ENCODE measurements at places on chromosomes 7 and 10. TPM values are rescaled to one million over a fixed set of nuclear protein-coding genes. Genes with fewer than 3 reads are reported as not detected.

DNA sequence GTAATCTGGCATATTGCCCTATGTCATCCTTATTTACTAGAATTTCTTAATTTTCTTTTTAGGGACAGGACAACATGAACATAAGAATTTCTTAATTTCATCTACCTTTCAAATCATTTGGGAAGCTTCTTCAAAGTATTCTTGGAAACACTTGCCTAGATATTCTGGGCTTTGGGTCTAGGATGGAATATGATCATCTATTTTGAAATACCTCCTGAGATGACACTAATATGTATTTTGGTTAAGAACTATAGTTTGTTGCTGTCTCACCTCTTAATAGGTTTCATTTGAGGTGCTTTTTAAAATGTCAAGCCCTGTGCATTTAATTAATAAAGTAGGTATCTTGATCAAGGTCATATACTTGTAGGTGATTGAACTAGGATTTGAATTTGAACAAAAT, 49.1 kb downstream of the SEPTIN7 start:
- no peak for DNase-seq

DNA sequence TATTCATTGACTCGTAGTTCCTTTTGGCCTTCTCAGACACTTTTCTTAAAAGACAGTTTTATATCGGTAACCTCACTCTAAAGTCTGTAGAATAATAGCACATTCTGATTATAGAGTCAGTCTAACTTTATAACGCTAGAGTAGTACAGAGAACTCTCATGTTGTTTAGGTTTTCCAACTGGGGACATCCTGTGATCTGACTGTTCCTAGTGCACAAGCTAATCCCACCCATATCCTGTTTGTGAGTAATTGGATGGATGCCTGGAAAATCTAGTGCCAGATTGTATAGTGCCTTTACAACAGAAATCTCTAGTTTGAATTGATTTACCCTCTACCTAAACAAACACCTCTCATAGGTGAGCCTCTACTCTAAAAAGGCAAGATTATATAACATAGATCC, 107.4 kb downstream of the ZEB1 start:
- DNase-seq, result peak; percentile 91

DNA sequence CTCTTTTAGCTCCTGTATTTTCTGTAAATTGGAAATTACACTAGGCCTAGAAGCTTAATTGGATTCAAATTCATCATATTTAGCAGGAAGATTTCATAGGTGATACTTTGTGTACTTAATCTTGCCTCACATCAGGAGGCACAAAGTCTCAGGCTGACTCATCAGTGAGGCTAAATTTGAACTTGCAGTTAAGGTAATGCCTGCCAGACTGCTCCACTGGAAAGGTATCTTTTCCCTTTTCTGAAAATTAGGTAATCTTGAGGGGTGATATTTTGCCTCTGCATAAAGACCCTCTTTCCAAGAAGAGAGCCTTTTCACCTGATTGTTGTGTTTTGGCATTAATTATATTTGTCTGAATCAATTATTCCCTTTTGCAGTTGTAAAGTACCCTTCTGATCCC, 14.6 kb downstream of the PPIA start:
- DNase-seq, result no peak

DNA sequence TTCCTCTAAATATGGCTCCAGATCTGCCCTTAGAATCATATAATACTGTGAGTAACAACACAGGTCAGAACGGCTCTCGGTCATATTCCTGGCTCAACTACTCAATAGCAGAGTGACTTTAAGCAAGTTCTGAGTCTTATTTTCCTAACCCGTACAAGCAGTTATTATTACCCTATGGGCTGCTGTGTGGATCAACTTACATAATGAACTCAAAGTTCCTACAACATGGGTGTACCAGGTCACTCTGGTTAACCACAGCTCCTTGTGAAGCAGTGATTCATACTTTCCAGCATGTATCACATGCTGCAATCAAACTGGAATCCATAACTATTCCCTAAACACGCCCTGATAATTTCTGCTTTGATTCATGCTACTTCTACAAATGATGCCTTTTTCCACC, 107.3 kb downstream of the LRRN3 start:
- no peak for DNase-seq

DNA sequence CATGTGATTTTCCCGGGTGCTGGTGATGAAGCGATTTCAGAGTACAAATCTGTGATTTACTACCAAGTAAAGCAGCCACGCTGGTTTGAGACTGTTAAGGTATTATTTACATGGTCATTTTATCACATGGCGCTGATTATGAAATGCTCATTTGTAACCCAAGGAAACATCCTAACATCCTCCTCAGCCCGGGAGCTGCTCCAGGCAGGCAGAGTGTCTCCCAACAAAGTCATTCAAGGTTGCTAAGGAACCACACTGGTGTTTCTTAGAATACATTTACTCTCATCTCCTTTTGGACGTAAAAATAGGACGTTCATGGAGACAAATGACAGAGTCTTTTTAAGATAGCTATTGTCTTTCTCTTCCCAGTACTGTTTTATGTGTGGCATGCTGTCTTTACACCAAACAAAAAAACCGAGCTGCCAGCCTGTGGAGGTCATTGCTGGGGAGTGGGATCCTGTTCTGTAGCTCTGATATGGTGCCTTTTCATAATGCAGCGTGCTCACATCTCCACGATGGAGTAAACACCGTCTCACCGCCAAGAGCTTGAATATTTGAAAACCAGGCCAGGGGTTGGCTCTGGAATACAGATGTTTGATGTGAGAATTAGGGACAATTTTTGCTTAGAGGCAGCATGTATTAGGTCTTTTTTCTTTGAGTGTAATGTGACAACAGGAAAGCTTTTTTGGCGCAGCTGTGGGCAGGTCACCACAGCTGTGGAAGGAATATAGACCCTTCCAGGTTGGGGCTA, 119.6 kb downstream of the DOCK1 start:
- DNase-seq, result no peak

- no peak for DNase-seq
Measured at GRCh38 chr7:156019308-156019707, 207.0 kb upstream of the SHH start.

GRCh38 chr10:42952349-42952748, 124.5 kb upstream of the RET start:
- no peak for DNase-seq

DNA sequence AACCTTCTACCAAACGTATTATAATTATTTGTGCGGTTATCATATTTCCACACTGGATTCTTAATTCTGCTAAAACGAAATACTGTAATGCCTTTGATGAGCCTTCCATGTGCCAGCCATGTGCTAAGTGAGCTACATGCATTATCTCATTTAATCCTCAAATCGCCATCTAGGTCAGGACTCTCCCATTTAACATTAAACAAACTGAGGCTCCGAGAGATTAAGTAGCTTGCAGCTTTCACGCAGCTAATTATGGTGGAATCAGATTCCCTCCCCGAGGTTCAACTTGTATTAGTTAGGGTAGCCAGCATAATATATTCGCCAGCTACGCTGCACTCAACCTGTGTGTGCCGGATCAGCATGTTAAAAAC, 798 bp upstream of the TSPAN33 start:
- DNase-seq, result no peak

GRCh38 chr10:79089632-79090031, 20.9 kb downstream of the ZMIZ1 start:
- DNase-seq, result no peak

CCDC6 gene
- total RNA-seq, result 29.1 TPM

CFAP69 gene
- total RNA-seq, result 0.88 TPM

GIMAP8 gene
- 16.7 TPM for total RNA-seq

SLC26A5 gene
- not detected for total RNA-seq

CRHR2 gene
- not detected for total RNA-seq

CDNF gene
- total RNA-seq, result 5.8 TPM

OTUD1 gene
- 14.2 TPM for total RNA-seq

PNLIPRP2 gene
- total RNA-seq, result not detected
